ENCODE measurements at places on chromosomes 13 and 19.

GRCh38 chr13:104779311-104779993, 1713.2 kb upstream of the SLC10A2 start:
- no peak for DNase-seq

- DNase-seq = no peak
Measured at GRCh38 chr13:107811233-107812013, 403.9 kb downstream of the LIG4 start.

DNA sequence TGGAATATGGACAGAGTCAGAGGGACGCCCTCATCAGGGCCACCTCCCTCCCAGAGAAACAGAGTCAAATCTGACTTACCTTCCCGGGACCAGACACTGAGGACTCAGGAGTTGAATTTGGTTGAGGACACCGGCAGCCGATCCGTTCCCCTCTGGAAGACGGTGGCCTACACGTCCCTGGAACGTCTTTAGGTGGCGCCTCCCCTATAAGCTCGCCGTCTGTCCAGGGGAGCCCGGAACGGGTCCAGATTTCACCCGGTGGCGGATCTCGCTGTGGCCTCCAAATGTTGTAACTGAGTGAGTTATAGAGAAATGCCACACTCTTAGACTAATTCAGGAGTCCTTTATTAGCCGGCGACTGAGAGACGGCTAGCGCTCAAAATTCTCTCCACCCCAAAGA, 9.0 kb downstream of the TNFSF14 start:
- no peak for DNase-seq

- no peak for DNase-seq
Measured at GRCh38 chr19:7545904-7546303, 10.4 kb downstream of the PNPLA6 start.

DNA sequence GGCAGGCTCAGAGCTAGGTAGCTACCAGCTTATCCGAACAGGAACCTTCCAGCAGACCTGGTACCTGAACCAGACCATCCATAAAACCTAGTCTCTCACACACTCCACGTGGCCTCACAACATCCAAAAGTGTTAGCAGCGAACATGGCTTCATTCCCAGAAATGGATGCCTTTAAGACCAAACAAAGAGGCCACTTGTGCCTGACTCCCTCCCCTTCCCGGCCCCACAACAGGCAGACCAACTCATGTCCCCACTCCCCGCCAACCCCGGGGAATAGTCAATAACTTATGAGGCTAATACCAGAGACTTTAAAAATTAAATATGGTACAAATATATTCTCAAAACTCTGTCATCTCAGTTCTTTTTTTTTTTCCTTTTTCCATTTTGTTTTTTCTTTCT, 46.2 kb downstream of the ZNF557 start:
- DNase-seq = no peak

DNA sequence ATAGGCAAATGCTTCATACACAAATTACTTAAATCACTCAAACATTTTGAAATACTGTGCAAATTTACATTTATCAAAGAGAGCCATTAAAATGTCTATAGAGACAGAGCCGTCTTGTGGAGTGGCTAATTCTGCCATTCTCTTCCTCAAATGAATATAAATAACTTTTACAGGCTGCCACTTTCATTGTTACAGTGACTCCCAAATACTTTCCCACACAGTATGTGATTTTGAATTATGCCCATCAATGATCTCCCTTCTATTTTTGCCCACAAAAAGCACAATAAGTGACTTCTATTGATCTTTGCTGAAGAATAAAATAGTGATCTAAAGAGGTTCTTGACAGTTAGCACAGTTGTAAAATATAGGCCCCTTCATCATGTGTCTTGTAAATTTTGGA, 1244.9 kb downstream of the PCDH17 start:
- DNase-seq = no peak

Data from BE2C (cell line).